HCEC 1CT (cell line): ENCODE measurements at places on chromosomes 1 and 21.

DNA sequence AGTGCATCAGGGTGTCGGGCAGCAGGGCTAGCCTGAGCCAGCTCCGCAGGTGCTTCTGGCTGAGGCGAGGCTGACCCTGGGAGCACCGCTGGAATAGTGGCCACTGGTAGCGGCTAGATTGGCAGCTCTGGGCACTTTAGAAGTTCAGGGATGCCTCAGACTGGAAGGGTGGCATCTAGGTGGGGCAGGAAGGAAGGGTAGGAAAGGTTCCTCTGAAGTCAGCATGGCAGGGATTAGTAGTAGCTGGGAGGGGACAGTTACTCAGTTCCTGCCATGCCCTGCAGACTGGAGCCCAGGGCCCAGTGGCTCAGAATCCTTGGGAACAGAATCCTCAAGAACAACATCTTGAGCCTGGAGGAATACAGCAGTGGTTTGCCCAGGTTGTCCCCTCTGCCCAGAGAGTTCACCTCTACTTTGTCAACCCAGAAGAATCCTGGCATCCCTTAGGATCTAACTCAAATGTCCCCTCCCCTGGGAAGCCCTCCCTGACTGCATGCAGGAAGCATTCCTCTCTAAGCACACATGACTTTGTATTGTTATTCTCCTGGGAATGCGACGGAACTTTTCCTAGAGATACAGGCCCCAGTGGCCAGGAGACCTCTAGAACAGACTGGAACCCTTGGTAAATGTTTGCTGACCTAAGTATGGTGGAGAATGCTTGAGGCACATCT lies 39.5 kb upstream of the BCAR3 start:
- DNase-seq: no peak

GRCh38 chr1:214377886-214378285 lies 96.9 kb downstream of the SMYD2 start:
- peak; percentile 50 for DNase-seq

DNA sequence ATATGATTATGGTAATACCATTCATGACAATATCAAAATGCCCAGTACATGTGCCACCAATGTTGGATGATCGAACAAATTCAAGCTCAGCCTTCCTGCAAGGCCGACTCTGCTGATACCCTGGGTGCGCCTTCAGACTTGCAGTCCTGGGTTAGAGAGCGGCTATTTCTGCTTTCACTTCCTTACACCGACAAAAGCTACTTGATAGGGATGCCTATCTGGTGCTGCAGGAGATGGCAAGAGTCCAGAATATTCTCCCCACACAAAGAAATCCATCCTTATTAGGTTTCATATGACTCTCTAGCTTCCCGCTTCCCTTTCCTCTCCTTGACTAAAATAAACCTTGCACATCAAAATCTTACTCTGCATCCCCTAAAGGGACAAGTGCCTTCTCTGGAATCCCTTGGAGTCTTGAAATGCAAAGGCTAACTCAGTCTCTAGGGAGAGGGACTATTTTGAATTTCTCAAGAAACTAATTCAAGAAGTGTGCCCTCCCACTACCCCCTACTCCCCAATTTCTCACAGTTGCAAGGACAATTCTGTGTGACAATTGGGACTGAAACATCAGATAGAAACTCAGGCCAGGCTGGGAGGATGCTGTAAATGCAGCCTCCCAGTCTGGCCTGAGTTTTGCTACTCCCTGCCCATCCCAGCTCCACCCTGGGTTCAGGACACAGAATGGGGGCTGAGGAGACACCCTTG lies 103.1 kb upstream of the USP24 start:
- no peak for DNase-seq

- DNase-seq: no peak
These were observed 7.9 kb upstream of the SGIP1 start for GRCh38 chr1:66526036-66526435.

DNA sequence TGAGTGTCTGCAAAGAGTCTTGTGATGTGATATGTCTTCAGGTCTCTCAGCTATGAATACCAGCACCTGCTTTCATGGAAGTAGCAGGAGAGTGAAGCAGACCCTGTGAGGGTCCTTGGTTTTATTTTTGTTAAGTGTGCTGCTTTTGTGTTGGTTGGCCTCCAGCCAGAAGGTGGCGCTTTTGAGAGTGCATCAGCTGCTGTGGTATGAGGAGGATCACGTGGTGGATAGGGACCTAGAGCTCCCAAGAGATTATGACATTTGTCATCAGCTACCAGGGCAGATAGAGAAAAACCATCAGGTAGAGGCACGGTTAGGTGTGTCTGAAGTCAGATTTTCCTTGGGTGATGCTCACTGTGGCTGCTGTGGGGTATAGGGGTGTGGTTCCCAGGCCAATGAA lies 1232.1 kb downstream of the MRPL39 start:
- DNase-seq: no peak

DNA sequence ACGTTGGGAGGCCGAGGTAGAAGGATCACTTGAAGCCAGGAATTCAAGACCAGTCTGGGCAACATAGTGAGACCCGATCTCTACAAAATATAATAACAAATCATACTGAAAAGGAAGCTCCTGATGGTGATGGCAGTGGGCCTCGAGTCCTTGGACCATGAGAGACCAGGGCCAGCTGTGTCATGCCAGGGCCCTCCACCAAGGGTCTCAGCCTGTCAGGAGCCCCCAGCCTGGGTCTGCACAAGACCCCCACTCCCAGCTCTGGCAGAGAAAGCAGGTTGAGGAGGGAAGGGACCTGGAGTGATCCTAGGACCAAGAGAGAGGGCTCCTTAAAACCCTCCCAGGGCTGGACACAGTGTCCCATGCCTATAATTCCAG lies 6.7 kb upstream of the CTRC start:
- DNase-seq: no peak

DNA sequence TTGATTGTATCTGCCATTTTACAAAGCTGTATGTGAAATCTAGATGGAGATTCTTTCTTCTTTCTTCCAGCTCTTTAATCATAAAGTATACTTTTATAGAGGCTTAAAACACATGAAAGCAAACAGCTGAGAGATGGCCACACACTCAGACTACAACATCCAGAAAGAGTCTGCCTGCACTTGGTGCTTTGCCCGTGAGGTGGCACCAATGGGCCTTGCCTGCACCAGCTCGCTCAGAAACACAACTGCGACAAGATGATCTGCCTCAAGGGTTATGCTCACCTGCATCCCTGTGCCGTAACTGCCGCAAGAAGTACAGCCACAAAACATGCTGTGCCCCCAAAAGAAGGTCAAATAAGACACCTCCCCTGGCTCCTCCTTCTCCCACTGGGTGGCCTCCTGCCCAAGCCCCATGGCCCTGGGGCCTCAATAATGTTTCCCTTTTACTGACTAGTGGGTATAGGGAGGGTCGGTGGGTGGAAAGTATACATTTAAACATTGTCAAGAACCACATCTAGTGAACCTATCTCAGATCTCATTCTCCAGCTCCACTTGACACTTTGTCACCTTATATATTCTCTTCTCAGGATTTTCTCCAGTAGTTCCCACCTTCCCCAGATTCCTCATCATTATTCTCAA lies 66.7 kb upstream of the ANGPTL3 start:
- peak; percentile 40 for DNase-seq

DNA sequence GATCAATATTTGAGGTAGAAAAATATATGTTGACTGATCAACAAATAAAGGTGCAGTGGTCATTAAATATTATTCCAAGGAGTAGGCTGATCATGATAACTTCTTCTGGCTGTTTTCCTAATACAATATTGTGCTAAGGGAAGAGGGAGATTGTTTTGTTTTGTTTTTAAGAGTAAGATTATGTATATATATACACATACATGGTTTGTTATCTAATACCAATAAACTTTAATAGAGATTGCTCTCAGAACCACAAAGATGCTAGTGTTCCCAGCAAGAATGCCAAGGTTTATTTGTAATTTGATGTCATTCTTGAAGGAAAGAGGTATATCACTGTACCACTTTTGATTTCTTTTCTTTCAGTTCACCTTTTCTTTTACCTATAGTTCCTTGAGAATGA lies 10.1 kb downstream of the CLCA2 start:
- no peak for DNase-seq

DNA sequence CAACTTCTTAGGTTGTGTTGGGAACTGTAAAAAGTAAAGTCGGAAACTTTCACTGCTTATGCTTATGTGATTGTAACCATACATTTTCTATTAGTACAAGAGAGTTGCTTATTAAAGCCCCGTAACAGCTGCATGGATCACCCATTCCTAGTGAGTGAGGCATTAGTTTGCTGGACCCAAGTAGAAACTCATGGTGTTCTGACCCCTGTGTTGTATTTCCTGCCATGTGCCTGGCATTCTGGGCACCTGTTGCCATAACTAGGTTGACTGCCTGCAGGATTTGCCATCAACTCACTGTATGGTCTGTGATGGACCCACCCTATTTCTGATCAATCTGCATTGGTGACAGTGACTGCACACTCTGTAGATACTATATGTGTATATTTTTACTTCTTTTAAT lies 173.0 kb downstream of the PGBD5 start:
- DNase-seq: no peak

GRCh38 chr1:32195972-32196823 lies 4.2 kb upstream of the CCDC28B start:
- DNase-seq: no peak

- DNase-seq: no peak
These were observed at the start of gene SMIM1 for GRCh38 chr1:3772715-3773571. SMIM1 (plus strand) TSS chr1:3772749; CDS start chr1:3775374, 2,625 bp downstream.

DNA sequence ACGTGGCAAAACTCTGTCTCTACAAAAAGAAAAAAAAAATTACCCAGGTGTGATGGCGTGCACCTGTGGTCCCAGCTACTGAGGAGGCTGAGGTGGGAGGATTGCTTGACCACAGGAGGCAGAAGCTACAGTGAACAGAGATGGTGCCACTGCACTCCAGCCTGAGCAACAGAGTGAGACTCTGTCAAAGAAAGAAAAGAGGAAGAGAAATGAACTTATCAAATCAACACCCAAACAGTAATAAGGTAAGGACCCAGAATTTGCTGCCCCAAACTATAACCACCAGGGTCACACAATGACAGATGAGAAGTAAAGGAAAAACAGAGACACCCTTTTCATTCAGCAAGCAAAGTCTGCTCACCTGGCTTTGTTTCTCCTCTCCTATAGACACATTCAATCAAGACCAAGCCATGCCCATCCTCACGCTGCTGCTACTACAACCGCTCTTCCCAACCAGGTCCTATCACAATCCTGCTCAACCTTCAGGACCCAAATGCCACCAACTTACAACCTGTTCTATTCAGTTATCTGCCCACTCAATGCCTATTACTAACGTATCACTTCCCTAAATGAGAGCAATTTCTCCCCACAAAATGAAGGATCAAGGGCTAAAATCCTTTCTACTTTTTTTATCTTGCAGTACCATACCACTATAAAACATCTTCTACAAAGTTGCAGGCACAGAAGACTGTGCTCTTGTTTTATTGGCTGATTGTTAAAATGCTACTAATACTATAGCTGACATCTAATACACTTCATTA lies 183.5 kb downstream of the RERE start:
- DNase-seq: no peak

- no peak for DNase-seq
These were observed 32.0 kb upstream of the LRP8 start for GRCh38 chr1:53359934-53360276.

GRCh38 chr1:219085082-219085481 lies 88.6 kb upstream of the LYPLAL1 start:
- peak; percentile 82 for DNase-seq

DNA sequence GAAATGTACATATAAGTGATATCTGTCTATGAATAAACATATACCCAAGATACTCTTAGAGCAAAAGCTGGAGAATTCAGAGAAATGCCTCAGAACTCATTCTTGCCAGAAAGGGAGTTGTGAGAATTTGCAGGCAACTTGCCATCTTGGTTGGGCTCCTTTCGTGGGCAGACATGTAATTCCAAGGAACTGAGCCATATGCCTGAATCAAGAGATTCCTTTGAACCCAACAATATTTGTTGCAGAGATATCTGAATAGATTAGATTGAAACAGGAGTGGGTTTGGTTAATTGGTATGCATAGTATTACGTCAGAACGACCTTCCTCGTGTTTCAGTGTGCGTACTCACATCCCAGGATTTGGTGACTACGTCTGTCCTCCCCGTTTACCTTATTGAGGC lies 67.0 kb downstream of the TGFB2 start:
- no peak for DNase-seq

DNA sequence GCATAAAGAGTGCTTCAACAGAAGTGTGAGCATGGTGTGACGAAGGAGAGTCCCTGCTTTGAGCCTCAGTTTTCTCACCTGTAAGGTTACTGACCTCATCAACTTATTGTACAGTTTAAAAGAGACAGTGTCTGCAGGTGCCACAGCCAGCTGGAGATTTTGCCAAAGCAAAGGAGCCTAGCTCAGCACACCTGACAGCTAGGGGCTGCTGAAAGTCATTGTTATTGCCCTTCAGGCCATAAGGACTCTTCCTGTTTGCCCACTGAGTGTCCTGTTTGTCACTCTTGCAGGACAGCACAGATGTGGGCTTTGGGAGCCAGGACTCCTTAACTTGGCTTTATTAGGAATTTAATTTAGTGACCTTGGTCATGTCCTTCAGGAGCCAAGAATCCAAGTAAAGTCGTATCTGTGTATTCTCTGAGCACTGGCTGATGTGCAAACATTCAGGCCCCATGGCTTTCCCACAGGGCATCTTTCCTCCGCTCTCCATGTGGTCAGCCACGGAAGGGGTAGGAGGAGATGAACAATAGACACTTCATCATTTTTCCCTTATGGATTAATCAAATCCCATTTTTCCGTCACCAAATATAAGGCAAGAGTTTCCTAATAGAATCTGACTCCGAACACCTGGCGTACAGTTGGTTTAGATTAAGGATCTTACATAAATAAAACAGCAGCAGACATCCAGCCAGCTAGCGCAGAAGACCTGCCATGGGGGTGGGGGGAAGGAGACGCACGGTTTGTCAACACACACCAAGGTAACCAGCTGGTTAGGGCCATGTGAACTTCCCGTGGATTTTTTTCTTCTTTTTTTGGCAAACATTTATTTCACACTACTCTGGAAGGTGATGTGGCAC lies 43.1 kb upstream of the KANK4 start:
- no peak for DNase-seq

- DNase-seq: peak; percentile 41
These were observed 470.5 kb downstream of the LTN1 start for GRCh38 chr21:28522014-28522799.

GRCh38 chr1:19814681-19815503 lies at the start of gene RNF186:
RNF186 (minus strand) TSS chr1:19815283; CDS start chr1:19815101, 182 bp downstream.
- no peak for DNase-seq

- no peak for DNase-seq
These were observed 22.0 kb downstream of the FOXO6 start for GRCh38 chr1:41383094-41383852.

- no peak for DNase-seq
These were observed 20.9 kb downstream of the TTLL7 start for GRCh38 chr1:83978056-83978455.
